ENCODE measurements at places on chromosomes 2 and 18.
A peak's percentile ranks its signal among the peaks of the same experiment; 100 is the strongest.

GRCh38 chr2:147782141-147782930, 62.5 kb upstream of the ACVR2A start:
- peak; percentile 42 for DNase-seq

GRCh38 chr2:3745920-3746319, 42.5 kb downstream of the DCDC2C start:
- DNase-seq, result no peak

DNA sequence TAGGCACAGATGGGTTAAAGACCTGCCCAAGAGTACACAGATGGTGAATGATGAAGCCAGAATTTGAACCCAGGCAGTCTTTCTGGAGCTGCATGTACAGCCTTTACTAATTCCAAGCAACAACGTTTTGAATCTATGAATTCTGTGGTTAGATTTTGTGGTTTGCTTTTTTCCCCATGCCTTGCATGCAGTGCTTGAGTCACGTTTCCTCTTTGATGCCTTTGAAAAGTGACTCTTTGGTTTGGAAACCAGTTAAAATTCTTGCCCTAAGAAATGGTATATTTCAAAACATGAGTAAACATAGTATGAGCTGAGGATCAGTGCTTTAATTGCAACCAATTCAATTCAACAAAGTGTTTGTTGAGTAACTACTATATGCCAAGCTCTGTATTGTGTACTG, 48.2 kb upstream of the PPM1B start:
- DNase-seq, result peak; percentile 87

DNA sequence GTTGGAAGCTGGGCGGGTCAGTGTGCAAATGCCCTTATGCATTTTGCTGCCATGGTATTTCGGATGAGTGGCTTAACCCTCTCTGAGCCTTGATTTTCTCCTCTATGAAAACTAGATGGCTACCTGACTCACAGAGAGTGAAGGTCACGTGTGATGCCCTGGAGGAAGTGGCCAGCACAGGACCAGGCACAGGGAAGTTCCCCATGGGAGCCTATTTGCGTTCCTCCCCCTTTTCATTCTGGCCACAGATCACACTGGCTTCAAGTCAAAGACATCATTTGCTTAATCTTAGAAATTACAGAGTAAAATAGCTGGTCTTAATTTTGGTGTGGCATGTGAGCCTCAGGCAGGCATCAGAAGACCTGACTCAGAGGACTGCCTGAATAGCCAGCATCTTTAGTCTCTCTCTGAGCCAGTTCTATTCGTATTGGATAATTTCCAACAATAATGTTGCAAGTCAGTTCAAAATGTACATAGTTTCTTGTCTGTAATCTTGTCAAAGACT, 57.6 kb upstream of the CD302 start:
- no peak for DNase-seq

- no peak for DNase-seq
Observed at GRCh38 chr2:12741380-12741779, 24.6 kb downstream of the TRIB2 start.

DNA sequence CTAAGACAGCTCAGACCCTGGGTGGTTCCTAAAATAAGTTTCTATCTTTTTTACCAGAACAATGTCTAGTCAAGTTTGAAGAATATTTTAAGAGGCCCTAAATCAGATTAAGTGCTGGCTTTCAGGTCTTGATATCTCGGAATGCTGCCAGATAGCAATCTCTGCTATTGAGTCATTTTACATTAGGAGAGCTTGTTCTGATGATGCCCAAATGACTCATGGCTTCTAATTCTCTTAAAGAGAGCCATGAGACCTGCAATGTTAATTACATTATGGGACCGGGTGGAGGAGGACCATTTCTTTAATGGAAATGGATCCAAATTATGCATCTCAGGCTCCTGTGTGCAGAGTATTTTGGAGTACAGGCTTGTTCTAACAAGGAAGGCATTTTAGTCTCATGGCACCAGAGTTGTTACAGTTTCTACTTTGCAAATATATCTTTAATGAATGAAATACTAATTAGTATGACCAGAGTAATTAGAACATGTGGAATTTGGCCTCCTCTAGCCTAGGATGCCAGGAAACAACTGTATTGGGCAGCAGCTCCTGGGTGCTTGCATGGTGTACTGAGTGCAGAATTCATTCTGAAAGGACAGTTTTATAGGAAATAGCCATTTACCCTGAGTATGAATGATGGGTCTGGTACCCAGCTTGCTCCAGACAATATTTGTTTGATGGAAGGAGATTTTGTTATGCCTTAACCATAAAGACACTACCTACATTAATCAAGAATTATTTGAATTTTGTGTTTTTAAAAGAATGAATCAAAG, 94.0 kb upstream of the SULT1C3 start:
- peak; percentile 16 for DNase-seq

GRCh38 chr18:79554321-79554720, 125.3 kb upstream of the CTDP1 start:
- no peak for DNase-seq

- no peak for DNase-seq
Observed at GRCh38 chr18:55243857-55244256, 284.6 kb upstream of the CCDC68 start.

DNA sequence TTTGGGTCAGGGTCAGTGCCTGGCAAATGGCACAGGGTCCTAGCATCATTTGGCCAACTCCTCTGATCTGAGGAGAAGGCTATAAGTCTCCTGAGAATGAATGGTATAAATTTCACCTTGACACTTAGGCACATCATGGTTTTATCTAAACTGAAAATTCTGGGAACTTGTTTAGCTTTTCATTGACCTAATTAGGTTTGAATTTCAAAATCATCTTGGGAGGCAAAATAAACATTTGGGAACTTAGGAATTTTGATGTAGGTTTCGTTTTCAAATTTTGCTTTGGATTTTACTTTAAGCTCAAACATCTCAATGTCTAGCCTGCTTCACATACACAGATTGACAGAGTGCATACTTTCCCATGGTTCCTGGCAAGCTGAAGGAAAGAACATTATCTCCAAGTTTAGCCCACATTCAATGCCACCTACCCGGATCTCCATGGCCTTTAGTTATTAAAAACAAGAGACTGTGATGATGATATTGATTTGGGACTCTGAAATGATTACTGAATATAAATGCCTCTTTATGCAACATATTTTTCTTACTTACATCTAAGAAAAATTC, 44.5 kb downstream of the MYOM1 start:
- DNase-seq, result no peak

- no peak for DNase-seq
Observed at GRCh38 chr2:223696719-223697118, 94.6 kb upstream of the SCG2 start.

DNA sequence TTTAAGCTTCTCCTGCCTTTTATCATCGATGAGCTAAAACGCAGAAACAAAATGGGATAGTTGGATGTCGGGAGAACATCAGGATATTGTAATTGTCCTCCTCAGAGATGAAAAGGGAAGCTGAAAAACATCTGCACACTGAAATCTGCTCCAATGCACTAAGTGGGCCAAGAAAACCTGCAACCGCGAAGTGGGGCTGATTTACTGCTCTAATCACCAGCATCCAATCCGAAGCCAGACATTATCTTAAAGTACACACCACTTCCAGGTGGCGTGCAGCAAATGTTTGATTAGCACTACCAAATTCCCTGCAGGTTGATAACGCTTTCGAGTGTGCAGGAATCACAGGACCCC, 230.3 kb upstream of the SLC14A2 start:
- no peak for DNase-seq

DNA sequence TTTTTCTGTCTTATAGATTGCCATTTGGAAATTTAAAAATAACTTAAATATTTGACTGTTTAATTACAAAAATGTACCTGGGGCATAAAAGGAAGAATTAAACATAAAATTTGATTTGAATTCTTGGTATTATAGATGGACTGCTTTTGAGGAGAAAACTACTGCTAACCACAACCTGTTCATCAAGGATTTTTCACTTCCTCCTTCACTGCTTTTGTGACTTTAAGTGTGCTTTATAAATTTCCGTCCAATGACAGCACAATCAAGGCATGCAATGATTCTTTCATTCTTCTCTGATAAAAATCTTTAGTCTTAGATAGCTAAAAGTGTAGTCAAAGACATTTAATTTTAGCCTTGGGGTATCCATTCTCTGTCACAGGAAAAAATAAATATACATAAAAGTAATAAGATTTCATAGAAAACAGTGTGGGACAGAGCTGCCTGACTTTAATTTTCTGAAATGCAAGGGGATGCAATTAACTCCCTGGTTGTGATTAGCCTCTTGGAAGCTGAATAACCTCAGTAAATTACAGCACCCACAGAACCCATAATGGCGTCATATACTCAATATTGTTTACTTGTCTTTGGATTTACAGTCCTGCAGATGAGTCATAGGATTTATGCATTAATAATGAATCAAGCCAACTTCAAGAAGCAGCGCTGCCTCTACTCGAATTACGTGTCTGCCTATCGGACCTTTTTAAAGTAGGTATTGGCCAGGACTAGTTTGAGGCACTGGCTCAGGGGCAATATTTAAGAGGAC, 587.9 kb downstream of the NRXN1 start:
- DNase-seq, result no peak

DNA sequence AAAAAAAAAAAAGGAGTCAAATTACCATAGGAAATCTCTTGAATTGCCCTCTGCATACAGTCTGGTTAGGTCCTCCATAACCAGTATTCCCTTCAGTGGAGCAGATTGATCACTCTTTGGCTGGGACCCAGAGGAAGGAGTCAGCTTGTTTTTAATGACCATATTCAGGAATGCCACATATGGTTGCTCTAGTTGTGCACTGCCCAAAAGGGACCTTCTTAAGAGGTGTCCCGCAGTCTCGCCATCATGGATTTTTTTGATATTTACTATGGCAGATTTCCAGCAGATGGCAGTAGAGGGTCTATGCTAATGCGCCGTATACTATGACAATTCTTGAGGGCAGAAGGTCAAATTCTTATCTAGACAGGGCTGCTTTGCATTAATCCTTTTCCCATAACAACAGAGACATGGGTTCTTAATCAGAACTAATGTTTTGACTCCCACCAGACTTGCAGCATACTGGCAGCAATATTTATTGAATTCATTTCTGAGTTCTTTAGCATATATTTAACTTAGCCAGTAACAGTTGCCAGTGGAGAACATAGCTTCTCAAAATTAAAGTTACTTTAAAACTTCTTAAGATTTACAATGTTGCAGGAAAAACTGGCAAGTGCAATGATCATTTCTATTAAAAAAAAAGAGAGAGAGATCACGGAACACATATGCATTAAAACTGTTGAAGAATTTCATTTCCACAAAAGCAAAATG, 31.8 kb upstream of the INPP4A start:
- peak; percentile 92 for DNase-seq

GRCh38 chr2:38450509-38450908, 73.4 kb upstream of the ATL2 start:
- DNase-seq, result no peak

DNA sequence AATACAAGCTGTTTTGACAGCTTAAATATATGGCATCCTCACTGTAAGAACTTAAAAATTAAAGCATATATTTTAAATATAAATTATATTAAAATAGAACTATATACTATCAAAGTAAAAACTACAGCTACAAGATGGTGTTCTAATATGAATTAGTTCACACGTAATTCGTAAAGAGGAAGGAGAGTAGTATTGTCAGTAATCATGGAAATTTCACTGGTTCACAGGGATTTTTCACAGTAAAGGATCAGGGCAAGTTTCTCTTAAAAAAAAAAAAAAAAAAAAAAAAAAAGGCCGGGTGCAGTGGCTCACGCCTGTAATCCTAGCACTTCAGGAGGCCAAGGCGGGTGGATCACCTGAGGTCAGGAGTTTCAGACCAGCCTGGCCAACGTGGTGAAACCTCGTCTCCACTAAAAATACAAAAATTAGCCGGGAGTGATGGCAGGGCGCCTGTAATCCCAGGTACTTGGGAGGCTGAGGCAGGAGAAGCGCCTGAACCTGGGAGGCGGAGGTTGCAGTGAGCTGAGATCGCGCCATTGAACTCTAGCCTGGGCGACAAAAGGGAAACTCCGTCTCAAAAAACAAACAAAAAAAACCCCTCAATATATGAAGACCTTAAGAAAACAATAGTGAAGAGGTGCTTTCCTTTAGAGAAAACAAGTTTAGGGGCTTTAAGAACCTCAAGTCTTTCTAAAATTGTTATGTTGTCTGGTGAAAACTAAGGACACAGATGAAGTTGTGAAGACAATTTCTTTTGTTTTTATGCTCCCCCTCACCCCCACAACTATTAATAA, 32.5 kb downstream of the PNO1 start:
- DNase-seq, result no peak

GRCh38 chr2:19021100-19021476, 337.3 kb downstream of the OSR1 start:
- DNase-seq, result peak; percentile 63

DNA sequence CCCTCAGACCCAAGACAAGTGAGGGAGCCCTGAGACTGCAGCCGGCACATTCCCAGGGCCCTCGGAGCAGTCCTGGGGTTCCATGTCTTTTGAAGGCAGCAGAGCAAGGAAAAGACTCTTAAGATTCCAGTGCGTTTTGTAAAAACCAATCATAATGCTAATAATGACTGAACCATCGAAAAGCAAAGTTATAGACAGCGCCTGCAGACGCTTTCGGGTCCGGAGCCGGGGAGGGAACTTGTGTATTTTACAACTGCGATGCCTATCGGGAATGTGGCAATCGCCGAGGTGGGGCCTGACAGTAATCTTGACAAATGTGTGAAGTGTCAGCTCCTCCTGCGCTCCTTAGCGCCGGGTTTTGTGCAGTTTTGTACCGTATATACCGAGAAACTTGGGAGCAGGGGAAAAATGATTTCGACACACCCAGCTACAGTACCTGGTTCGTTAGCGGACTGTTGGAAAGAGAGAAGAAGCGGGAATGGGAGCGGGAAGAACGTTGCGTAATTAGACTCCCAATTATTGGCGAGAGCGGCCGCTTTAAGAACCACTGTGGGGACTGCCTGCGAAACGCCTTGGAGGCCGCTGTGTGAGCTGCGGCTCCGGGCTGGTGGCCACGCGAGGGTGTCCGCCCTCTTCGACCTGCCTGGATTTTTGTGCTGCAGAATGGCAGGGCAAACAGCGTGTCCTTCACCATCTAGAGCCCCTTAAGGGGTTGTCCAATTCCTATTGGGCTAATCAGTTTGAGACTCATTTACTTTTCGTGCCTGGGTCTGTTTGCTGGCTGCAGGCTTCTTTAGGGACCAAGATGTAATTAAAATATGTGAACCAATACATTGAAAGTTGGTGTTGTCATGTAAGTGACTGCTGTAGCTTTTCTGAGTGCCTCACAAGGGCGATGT, 2.4 kb downstream of the EPAS1 start:
- no peak for DNase-seq

DNA sequence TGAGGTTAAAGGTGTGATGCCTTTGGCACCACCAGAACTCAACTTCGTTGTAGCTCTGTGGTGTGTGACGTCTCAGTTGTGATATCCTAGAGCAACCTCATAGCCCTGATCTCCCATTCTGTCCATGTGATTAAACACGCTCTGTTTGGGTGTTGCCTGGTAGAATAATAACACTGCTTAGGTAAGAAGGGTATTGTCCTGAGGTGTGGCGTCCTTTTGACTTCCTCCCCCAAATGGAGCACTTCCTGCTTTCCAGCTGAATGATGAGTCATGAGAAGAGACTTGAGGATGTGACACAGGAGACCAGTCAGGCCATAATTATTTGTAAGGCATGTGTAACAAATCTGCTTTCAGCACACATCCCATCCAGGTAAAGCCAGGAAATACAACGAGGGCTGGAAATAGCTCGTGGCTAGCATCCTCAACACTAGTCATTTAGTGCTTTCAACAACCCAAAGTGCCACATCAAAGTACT, 100.7 kb downstream of the RAPGEF4 start:
- DNase-seq, result peak; percentile 86

GRCh38 chr18:37242091-37242490, 323.5 kb downstream of the CELF4 start:
- DNase-seq, result no peak

- DNase-seq, result no peak
Observed at GRCh38 chr2:219549619-219550018, 5.8 kb downstream of the TMEM198 start.

All from HS-5 (cell line).